ENCODE measurements at places on chromosomes 6 and 20.

DNA sequence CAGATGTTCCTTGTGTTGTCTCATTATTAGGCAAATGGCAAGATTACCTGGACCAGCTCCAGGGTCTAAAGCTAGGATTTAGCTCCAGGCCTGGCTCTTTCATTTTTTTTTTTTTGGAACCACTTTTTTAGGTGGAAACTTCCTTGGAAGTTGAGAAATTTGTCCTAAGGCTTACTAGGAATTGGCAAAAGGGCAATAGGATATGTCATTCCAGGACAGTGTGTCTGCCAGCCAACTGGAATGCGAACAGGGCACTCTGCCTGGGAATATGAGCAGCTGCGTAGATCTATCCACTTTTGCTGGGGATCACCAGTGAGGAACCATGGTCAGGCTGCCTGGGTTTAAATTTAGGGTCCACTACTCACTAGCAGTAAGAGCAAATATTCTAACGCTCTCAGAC, 304.0 kb downstream of the TSHZ2 start:
- no peak for DNase-seq

DNA sequence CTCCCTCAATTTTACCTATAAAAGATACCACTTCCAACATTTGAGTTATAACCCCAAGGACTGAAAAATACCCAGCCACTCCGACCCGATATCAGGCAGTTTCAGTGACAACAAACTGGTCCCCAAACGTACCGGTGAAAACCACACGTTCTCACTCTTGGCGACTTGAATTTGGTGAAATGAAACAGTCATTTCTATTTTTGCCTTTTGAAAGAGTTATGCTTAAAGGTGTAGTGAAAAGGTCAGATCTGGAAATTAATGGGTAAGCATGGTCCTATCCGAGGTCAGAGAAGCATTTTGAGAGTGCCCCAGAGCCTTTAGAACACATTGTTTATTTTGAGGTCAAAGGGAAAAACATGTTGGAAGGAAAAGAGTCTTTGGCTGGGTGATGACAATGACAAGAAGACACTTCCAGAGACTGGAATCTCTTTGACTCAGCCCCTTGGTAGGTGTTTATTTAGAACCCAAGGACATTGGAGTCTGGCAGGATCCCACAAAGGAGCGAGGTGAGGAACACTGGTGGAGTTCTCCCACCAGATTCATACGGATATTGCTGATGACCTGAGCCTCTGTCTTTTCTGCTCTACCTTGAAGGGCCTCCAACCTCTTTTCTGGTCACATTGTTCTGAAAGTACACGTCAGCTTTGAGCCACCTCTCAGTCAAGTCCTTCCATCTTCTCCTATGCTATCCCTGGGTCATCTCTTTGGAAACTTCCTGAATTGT, 235.0 kb downstream of the GMPR start:
- DNase-seq: no peak

GRCh38 chr20:49909499-49910339, 5.6 kb downstream of the SPATA2 start:
- peak; percentile 50 for DNase-seq

DNA sequence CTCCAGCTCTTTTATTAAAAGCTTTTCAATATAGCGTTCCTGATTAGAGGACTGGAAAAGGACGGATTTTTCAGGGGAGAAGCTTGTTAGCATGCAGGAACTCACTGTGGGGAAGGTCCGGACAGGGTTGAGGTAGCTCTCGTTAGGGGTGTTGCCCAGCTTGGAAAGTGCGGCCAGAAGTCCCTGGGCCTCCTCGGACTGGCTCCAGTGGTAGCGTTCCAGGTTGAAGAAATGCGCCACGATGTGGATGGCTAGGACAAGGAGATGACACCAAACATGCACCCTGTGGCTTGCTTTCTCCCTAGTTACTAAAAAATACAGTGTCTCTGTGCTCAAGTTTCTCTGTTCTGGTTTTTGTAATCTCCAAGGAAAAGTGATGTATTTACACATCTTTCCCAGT, 12.5 kb downstream of the NOX3 start:
- DNase-seq: peak; percentile 76

DNA sequence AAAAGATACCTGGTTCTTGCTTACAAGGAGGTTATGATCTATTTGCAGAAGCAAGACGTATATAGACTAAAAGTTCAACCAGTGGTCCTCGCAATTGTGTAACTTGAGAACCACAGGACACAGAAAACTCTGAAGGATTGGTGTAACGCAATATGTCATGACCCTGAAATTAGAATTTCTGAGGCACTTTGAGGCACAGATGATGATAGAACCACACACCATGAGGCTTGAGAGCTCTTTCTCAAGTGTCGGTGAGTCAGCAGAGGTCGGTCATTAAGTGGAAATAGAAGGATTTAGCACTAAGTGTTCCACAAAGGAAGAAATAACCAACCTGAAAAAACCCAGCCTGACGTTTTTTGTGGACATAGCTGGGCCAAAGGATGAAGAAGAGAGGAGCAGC, 15.3 kb upstream of the CCN2 start:
- no peak for DNase-seq

DNA sequence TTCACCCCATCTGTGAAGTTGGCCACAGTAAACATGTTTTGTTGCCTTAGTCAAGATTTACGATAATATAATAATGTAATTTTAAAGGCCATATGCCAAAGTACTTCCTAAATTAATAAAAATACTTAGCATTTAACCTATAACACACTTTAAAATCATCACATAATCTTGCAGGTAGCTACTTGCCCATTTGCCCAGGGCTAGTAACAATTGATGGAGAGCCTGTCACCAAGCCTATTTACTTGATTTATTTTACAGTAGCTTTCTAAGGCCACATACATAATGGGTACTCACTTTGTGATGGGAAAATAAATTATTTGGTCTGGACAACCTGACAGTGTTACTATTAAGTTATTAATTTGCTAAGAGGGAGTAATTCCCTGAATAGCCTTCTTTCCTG, 14.5 kb downstream of the BTBD9 start:
- DNase-seq: no peak

GRCh38 chr6:46507426-46507825, 16.2 kb upstream of the RCAN2 start:
- no peak for DNase-seq

DNA sequence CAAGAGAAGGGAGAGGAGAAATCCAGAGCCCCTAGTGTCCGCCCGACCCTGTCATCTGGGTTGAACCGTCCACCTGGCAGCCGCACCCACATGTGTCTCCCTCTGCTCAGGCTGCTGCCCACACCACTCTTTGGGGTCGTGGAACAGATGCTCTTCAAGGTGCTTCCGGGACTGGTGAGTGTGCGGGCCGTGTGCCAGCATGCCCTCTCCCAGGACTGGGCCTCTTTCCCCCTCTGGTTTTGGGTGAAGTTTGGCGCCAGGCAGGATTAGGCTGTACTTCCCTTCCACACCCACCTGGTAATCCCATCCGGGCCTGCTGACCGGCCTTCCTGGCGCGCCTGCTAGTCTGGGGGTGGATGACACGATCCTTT, 7.9 kb downstream of the BPIFB3 start:
- no peak for DNase-seq

DNA sequence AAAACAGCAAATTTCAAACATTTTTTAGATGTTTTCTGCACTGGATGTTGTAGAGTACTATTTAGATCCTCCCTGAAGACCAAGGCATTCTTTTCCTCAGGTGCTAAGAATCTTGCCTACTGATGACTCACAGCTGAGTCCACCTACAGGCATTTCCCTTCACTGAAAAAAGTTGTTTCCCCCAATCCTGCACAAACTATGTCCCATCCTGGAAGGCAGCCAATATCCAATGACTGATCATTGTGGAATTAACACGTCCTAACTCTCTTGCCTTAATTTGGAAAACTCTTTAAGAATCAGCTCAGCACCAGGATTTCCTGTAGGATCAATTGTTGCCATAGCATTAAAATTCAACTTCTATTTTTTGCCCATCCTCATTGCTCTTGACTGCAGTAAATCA, 268.4 kb upstream of the IRAK1BP1 start:
- no peak for DNase-seq

- peak; percentile 35 for DNase-seq
Observed at GRCh38 chr6:154593122-154593521, 82.6 kb upstream of the CNKSR3 start.

DNA sequence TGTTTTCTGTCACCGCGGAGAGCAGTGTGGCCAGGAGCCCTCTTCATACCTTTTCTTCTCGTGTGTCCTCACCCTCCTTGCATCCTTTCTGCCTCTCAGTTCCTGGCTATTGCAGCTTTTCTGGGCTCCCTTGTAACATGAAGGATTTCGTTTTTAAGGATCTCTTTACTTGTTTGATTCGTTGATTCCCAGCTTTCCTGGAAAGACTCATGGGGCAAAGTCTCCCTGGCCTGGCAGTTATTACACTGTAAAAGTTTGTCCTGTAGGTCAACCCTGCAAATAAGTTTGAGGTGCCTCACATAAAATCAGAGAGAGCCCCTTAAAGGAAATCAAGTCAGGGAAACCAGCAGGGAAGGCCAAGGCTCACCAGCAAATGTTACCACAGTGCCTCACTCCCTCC, 70.1 kb downstream of the ISM1 start:
- no peak for DNase-seq

- DNase-seq: no peak
Observed at GRCh38 chr6:119446609-119447008, 97.0 kb upstream of the MAN1A1 start.

- no peak for DNase-seq
Observed at GRCh38 chr6:158942349-158942748, 57.7 kb downstream of the RSPH3 start.

DNA sequence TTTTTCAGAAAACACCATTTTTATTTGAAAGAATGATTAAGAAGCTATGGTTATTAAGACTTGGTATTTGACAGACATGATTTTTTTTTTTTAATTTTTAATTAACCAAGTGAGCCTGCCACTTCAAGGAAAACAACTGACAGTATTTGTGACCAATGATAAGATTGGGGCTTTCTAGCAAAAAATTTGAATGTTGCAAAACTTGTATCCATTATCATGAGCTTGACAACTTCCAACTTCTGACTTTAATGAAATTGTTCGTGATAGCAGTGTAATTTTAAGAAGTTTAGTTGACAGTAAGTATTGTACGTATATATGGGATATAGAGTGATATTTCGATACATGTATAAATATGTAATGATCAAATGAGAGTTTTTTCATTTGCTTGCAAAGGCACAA, 21.6 kb upstream of the POM121L2 start:
- DNase-seq: no peak

GRCh38 chr20:35279533-35280174, 1.7 kb upstream of the MMP24OS start:
- DNase-seq: no peak

DNA sequence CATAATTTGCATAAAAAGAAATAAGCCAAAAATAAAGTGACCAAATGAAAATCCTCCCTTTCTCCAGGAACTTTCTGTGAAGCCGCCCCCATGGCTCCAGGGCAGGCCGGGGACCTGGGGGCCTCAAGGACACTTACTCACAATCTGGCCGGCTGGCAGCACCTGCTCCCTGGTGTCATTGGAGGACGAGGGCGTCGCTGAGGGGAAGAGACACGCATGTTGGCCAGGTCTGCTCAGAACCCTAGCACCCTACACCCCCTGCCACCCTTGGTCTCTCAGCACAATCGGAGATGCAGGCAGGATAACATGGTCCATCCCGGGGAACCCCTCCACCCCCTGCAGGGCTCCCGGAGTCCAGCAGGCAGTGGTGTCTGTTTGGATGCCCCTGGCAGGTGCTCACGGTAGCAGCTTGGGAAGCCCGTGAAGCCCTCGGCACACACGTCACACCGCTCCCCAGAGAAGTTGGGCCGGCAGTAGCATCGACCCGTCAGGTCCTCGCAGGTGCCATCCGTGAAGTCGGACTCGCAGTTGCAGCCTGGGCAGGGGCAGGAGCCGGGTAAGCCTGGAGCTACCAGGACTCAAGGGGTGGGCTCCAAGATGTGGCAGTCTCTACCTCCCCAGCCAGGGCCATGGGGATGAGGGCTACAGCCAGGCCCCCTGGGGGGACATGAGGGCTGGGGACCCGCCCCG, 21.3 kb downstream of the LAMA5 start:
- DNase-seq: no peak

DNA sequence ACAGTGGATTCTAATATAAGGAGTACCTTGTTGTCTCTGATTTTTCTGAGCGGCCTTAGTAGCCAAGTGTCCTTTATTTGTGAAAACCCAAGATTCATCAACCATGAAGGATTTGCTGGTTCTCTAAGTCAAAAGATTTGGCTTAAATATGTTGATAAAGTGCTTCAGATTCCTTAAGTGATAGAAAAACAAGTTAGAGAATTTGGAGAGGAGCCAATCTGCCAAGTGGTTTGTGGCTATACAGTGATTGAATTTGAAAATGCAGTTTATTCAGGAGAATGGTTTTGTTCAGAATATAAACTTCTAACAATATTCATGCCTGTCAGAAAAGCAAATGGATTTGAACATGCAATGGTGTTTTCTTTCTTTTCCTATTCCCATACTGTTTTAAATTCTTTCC, 54.8 kb downstream of the CAP2 start:
- no peak for DNase-seq

GRCh38 chr20:59406446-59406845, 106.0 kb downstream of the EDN3 start:
- no peak for DNase-seq

- no peak for DNase-seq
Observed at GRCh38 chr6:48110436-48111142, 408 bp downstream of the PTCHD4 start.

DNA sequence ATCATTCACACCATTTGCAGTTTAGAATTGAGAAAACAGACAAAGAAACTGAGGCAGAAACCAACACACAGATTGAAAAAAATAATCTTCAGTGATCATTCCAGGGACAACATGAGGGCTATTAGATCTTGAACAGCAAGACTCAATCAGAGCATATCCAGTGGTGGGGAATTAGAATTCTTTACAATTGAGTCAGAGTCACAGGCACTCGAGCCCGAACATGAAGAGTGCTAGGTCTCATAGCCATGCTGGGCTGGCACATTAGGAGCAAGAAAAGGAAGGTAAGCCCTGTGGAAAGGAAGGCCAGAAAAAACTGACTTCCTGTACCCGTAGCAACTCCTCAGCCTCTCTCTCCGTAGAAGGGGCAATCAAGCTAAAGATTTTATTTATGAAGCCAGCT, 419.9 kb downstream of the HAO1 start:
- no peak for DNase-seq

- no peak for DNase-seq
Observed at GRCh38 chr6:151284548-151285017, 44.8 kb downstream of the AKAP12 start.

GRCh38 chr20:19757487-19758132, 448 bp upstream of the RIN2 start:
- DNase-seq: peak; percentile 8

- no peak for DNase-seq
Observed at GRCh38 chr6:14743144-14743473, 502.8 kb upstream of the JARID2 start.

GRCh38 chr6:49890988-49891387, 24.7 kb upstream of the CRISP1 start:
- no peak for DNase-seq

Measured in BE2C (cell line).